Effector memory CD8-positive, alpha-beta T cell (primary cell): ENCODE measurements at places on chromosomes 1 and 21.

- no peak for DNase-seq
These were observed 27.7 kb downstream of the C1QB start for GRCh38 chr1:22680726-22681125.

DNA sequence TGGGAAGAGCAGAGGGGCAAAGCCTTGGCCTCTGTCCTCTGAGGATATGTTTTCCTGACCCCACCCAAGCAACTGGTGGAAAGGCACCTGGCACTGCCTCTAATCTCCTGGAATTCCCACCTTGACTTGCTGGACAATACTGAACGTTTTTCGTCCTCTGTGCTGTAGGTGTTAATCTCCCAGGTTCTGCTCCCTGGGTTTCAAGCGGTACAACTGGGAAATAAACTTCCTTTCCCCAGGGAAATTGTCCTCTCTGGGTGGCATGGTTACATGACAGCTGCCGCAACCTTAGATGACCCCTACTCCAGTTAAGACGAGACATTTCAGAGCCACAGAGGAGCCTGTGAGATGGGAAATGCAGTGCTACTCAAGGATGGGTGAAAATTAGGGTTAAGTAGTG lies 57.3 kb upstream of the BCAR3 start:
- DNase-seq: no peak

GRCh38 chr1:59212706-59213105 lies 84.2 kb upstream of the FGGY start:
- no peak for DNase-seq

DNA sequence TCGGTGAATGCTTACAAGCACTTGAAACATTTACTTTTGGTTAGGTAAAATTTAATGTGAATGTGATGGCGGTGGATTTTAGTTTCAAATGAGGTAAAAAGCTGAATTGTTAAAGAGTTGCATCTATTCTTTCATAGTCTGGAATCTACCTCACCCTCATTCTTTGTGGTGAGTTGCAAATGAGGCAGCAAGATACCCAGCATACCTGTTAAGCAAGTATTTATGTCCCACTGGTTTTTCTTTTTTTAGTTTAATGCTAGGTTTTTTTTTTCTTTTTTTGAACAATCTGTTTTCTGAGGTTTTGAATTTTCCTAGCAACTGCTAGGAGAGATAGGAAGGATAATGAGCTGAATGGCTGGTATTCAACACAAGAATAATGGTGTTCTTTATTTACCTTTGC lies 127.9 kb upstream of the CACYBP start:
- no peak for DNase-seq

DNA sequence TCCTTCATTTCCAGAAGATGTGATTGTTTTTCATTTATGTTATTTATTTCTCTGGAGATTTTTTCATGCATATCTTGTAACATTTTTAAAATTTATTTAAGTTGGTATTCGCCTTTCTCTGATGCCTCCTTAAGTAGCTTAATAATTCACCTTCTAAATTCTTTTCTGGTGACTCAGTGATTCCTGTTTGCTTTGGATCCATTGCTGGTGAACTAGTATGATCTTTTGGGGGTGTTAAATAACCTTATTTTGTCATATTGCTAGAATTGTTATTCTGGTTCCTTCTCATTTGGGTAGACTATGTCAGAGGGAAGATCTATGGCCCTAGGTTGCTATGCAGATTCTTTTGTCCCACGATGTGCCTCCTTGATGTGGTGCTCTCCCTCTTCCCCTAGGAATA lies 1347.2 kb upstream of the B3GALT2 start:
- no peak for DNase-seq

GRCh38 chr1:201095581-201095980 lies 16.6 kb downstream of the CACNA1S start:
- no peak for DNase-seq

GRCh38 chr1:97451046-97451826 lies 469.6 kb downstream of the DPYD start:
- DNase-seq: no peak

GRCh38 chr1:54255026-54255702 lies 55.2 kb downstream of the MRPL37 start:
- DNase-seq: no peak

DNA sequence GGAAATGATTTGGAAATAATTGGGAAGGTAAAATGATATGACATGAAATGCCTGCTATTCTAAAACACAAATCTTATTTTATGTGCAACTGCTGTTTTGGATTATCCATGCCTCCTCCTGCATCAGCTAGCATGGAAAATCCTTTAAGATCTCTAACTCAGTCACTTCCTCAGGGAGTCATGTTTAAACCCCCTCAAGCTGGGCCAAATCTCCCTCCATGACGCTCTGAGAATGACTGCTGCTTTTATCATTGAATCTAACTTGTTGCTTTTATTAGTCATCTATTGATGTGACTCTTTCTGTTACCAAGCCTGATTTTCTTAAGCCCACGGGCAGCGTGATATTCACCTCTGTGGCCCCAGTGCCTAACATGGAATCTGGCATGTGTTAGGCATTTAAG lies 324.8 kb downstream of the DISC1 start:
- DNase-seq: no peak

DNA sequence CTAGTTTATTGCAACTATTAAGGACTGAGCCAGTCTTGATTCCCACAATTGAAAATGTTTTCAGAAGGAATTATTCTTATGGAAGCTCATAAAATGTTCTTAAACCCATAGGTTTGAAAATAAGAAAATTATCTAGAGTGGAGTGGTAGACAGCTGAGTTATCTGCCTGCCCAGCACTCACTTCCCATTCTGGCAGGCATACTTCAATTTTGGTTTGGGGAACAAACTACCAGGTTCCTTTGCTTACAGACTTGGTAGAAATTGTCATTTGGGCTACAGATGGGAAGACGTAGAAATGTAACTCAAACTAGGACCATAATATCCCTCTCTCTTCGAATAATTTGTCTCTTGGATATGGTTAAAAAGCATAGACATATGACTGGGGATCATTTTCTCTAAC lies 18.4 kb downstream of the JUN start:
- no peak for DNase-seq

DNA sequence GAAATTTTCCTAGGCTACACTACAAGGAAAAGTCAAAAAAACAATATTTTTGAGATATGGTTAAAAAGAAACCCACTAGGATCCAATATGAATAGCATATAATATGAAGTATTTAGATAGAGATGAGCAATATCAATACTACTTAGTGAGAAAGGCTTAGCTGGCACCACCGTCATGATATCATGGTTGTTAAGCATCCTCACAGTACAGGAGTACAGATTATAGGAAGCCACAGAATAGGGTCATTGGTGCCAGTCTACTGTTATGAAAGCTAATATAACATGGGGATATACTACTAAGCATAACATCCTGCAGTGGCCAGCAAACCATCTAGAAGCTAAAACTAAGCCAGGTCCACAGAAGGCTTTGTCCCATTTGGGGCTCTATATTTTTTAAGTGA lies 28.4 kb upstream of the NRIP1 start:
- no peak for DNase-seq

- DNase-seq: no peak
These were observed 340.1 kb upstream of the PLXNA2 start for GRCh38 chr1:208584167-208584755.

DNA sequence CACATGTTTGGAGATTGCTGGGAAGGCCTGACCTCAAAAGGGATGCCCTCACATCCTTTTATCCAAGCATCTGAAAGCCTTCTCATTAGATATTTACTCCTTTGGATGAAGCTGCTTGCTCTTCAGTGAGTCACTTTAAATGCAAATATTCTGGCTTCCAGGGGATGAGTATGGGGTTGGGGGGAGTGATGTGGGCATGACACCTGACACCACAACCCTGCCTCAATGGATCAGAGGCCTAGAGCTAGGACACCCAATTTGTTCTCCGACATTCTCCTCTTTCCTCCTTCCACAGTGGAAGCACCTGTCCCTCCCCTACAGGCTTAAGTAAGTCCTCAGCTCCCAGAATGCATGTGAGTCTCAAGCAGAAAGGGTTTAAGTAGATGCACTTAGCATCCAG lies 238.3 kb downstream of the OMA1 start:
- no peak for DNase-seq
